ENCODE measurements at places on chromosomes 7 and 10.

GRCh38 chr10:71799608-71800453, 26.5 kb upstream of the VSIR start:
- DNase-seq, result no peak

GRCh38 chr10:128469515-128469914, 343.3 kb upstream of the MKI67 start:
- DNase-seq, result no peak

DNA sequence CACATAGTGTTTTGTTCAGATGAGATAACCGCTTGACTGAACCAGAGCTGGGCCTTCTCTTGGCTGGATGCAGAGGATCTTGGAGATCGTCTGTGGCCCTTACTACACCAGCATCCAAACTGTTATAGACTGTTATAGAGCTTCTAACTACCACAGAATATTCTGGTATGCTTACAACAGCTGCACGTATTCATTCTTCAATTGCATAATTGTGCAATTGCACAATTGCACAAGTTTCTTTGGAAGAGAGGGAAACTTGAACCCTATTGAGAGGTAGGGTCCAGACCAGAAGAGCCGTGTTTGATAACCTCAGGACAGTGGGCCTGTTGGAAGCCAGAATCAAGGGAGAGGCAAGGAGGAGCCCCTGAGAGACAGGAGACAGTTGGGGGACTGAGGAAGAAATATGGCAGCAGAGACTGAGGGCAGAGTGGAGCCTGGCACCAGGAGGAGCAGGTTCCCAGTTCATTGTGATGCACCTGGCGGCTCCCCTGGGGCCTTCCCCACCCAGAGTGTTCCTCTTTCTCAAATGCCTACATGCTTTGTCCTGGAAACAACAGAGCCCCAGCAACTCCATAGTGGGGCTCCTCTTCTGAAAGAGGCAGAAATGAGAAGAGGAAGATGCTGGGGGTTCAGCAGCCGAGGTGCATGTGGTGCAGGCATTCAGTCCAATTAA, 64.1 kb downstream of the PTPRZ1 start:
- DNase-seq, result no peak

DNA sequence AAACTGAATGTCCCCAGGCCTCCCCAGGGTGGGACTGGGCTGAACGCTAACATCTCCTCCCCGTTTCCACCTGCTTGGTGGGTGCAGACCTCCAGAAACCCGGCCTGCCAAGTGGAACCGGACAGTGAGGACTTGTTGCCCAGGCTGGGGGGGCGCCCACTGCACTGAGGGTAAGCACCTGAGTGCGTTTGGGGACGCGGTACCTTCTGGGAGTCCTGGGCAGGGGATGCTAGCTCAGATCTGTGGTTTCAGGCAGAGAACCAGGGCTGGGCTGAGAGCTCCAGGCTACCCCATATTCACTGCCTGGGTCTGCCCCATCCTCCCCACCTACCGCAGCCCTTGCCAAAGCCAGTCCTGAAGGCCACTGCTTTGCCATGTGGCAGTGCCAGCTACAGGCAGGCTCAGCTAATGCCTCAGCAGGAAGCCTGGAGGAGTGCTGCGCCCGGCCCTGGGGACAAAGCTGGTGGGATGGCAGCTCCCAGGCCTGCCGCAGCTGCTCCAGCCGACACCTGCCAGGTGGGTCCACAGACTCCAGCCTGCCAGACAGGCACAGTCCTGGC, 3.5 kb upstream of the ZNF467 start:
- no peak for DNase-seq

GRCh38 chr7:130947792-130948580, 214.0 kb upstream of the KLF14 start:
- DNase-seq, result no peak

GRCh38 chr7:70072220-70072619, 473.9 kb downstream of the AUTS2 start:
- no peak for DNase-seq

- peak; percentile 77 for DNase-seq
These were observed 100.0 kb downstream of the INPP5A start for GRCh38 chr10:132637477-132638129.

GRCh38 chr10:121128164-121128563, 277.0 kb downstream of the WDR11 start:
- no peak for DNase-seq

- DNase-seq, result no peak
These were observed 1.3 kb upstream of the VDAC2 start for GRCh38 chr10:75209086-75209920.

DNA sequence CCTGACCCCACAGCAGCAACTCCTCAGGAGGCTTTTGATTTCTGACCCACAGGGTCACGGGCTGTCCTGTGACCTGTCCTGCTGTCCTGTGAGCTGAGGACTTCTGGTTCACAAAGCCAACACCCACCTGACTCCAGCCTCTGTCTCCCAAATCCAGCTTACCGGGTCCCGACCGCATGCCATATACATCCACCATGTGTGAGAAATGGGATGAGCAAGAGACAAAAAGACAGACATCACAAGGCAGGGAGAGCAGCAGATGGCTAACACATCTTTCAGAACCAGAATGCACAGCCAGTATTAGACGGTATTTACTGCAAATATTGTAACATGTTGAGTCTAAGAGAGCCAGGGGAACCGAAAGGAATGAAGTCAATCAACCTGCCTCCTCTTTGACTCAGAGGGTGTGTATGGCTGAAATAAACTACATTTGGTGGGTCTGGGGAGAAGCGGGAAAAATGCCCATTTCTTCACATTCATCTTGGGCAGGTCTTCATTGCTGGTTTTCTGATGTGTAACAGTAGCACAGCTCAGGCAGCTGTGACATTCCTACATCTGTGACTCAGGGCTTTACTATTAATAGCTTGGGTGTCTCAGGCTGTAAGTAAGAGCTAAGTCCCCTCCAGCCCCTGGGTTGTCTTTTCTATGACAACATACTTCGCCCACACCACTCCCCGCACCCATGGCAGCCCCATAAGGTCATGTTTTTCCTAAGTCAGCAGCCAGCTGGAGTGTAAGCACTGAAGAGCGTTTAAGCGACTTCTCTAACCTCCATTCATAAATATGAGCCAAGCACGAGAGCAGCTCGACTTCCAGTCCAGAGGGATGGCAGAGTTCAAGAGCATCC, 25.0 kb downstream of the ABLIM1 start:
- no peak for DNase-seq

DNA sequence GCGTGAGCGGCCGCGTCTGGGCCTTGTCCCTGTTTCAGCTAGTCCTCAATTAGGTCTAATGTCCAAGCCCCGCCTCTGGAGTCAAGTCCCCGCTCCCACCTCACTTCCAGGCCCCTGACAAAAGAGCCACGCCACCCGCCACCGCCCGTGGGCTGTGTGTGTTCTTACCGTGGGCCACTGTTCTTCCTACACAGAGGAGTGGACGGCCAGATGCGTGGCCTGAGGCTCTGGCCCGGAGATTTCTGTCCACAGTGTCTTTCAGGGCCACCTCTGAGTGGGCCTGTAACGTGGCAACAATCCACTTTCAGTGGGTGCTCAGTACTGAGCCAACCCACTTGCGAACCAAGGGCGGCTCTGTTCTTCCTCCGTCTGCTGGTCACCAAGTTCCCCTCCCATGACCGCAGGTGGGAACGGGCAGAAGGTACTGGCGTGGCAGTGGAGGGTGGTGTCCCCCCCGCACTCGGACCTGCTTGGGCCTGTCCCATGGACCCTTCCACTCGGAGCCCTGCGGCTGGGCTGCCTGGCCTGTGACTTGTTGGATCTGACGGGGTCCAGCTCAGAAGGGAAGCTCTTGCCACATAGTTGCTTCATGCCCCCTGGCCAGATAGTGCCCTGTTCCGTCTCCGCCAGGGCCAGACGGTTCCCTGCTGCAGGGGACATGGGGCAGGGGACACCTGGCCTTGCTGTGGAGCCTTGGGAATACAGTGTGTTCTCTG, 15.0 kb upstream of the ZFAND2A start:
- DNase-seq, result no peak

- DNase-seq, result no peak
These were observed 865.2 kb upstream of the GHITM start for GRCh38 chr10:83274088-83274487.

- no peak for DNase-seq
These were observed 54.8 kb upstream of the RAB11FIP2 start for GRCh38 chr10:118101501-118101900.

- no peak for DNase-seq
These were observed 60.8 kb downstream of the DLG5 start for GRCh38 chr10:77865580-77866324.

DNA sequence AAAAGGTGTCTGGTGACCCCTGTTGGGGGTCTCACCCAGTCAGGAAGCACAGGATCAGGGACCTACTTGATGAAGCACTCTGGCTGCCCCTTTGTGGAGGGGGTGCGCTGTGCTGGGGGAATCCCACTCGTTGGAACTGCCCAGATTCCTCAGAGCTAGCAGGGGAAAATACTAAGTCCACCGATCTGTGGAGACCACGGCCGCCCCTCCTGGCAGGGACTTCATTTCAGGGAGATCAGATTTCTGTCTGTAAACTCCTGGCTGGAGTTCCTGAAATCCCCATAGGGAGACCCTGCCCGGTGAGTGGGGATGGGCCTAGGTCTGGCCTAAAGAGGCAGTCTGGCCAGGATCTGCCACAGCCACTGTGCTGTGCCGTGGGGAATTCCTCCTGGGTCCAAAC, 79.3 kb upstream of the ADCY1 start:
- DNase-seq, result no peak

DNA sequence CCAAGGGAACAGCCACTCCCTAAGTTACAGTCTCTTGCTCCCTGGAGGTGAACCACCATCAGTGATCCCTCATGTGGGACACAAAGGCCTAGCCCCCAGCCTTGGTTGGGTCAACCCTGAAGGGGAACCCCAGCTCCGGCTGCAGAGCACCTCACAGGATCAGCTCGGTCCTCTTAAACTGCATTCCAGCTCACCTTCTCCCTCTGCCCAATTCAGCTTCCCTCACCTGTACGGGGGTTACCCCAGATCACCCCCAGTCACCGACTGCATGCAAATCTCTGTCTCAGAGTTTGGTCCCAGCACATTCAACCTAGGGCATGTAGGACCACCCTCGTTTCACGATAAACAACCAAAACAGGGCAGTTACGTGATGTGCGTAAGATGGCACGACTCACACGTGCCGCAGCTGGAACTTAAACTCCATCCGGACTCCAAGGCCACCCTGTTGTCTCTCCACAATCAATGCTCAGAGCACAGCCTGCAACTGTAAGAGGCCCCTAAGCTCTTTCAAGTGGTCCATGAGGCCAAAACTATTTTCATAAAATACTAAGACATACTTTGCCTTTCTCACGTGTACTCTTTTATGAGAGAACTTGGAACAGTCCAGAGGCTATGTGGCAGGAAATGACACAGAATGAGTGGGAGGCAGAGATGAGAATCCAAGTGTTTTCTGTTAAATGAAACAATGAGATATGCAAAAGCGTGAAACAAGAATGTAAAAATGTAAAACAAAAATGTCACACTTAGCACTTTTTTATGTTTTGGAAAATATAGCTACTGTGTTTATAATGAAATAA, 285.2 kb downstream of the PTPRN2 start:
- DNase-seq, result no peak

GRCh38 chr10:117311261-117311660, 64.0 kb downstream of the PDZD8 start:
- DNase-seq, result no peak

GRCh38 chr10:61797304-61798153, 104.0 kb upstream of the ARID5B start:
- DNase-seq, result no peak

DNA sequence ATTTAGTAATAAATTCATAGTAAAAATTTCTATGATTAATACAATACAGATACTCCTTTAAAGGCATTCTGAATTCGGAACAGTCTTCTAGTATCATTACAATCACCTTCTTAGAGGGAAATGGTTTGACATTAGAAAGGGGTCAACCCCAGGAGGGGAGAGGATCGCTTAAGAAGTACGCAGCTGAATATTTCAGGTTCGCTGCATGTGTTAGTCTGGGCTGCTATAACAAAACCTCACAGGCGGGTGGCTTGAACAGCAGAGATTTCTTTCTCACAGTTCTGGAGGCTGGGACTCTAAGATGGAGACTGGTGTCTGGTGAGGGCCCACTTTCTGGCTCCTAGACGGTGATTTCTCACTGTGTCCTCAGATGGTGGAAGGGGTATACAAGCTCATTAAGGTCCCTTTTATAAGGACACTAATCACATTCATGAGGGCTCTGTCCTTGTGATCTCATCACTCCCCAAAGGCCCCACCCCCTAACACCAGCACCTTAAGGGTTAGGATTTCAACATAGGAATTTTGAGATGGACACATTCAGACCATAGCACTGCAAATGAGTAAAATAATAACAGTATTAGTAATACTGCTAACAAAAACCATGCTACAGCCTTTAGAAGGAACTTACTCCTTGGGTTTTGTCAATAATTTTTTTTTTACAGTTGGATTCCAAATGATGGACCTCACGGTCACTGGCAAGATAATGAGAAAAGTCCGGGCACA, 34.0 kb downstream of the GNA12 start:
- no peak for DNase-seq

DNA sequence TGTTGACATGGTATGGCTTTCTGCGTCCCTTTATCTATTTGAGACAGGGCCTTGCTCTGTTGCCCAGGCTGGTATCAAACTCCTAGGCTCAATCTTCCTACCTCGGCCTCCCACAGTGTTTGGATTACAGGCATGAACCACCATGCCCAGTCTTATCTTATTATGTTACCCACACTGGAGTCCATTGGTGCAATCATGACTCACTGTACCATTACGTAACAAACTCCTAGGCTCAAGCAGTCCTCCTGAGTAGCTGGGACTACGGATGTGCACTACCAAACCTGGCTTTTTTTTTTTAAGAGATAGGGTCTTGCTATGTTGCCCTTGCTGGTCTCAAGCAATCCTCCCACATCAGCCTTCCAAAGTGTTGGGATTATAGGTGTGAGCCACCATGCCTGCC, 66.7 kb downstream of the CCDC3 start:
- DNase-seq, result no peak

DNA sequence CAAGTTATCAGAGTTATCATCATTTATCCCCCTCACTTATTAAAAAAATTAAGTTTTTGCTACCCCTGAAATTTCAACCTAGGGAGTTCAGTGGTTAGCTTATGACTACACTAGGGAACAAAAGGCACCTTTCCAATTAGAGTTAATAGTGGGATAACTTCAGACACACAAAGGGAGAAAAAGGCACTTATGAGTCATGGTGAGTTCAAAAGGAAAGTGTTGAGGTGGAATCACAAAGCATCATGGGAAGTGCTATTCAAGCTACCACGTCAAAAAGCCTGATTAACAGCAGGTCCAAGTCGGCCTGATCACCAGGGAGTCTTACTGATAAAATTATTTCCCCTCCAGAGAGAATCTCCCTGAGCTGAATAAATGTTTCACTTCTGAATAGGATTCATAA, 165.7 kb downstream of the C7orf25 start:
- no peak for DNase-seq

- no peak for DNase-seq
These were observed 113.4 kb upstream of the GPR141 start for GRCh38 chr7:37570145-37570544.

GRCh38 chr10:100986623-100986951, 710 bp downstream of the MRPL43 start:
- no peak for DNase-seq
